Erythroblast (primary cell): ENCODE measurements at places on chromosomes 4 and X.

- DNase-seq: peak; percentile 2
Observed at GRCh38 chrX:50211510-50211909, 6.9 kb downstream of the CCNB3 start.

- no peak for DNase-seq
Observed at GRCh38 chrX:46713672-46714490, 45.0 kb downstream of the SLC9A7 start.

GRCh38 chr4:48342606-48342880 is 1.2 kb downstream of the SLAIN2 start:
- peak; percentile 55 for DNase-seq

- DNase-seq: no peak
Observed at GRCh38 chr4:67437974-67438713, 107.2 kb downstream of the CENPC start.

DNA sequence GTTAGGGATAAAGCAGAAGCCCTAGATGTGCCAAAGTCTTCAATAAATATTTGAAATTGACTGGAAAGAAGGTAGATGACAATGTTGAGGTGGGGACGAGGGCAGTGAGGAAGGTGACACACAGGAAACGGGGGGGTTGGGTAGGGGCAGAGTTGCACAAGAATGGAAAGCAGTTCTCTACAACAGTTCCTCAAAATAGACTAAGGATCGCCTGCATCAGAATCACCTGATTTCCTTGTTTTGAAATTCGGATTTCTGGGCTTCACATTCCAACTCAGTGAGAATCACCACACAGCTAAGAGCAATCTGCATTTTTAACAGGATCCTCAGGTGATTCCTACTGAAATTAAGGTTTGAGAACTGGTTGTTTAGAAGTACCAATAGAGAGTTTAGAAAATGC is 70.6 kb downstream of the ARFIP1 start:
- no peak for DNase-seq

DNA sequence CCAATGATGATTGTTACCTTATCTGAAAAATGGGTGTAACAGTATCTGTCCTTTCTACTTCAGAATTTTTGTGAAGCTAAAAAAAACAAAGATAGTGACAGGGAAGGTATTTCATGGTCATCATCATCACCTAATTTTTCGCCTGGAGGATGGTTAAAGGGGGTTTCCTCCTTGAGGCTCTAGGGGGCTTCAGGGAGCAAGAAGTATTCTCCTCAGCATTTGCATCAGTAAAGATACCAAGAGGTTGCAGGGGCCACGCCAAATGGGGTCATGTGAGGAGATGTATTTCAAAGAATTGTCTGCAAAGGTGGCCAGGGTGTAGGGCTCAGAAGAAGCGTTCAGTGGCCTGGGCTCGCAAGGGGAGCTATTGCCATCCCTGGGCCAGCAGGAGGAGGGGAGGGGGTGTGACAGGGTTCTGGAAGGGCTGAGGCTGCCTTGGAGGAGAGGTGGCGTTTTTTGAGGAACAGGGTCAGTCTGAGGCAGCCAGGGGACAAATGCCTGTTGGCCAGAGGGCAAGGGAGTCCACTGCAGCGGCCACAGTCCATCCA is 7.3 kb upstream of the NSG1 start:
- no peak for DNase-seq

DNA sequence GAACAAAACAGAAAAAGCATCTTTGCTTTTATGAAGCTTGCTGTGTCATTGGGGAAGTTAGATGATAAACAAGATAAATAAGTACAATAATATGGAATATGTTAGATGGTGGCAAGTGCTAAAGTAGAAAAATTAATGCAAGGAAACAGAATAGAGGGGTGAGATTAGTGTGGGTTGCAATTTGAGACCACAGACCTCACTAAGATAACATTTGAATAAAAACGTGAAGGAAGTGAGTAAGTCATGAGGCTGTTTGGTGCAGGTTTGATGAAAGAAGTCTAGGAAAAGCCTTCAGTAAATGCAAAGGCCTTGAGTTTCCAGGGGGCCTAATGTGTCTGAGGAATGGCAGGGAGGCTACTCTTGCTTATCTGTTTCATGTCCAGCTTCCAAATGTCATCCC is 102.5 kb downstream of the CFAP299 start:
- DNase-seq: no peak

DNA sequence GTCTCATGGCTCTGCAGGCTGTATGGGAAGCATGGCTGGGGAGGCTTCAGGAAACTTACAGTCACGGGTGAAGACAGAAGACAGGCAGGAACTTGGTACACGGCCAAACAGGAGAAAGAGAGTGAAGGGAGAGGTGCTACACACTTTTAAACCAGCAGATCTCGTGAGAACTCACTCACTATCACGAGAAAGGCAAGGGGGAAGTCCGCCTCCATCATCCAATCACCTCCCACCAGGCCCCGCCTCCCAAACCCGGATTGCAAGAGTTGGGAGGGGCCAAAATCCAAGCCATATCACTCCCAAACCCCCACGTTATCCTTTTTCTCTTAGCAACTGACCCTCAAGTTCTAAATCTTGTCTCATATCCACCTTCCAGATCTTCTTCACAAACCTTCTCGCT is 1710.5 kb upstream of the TENM3 start:
- no peak for DNase-seq

DNA sequence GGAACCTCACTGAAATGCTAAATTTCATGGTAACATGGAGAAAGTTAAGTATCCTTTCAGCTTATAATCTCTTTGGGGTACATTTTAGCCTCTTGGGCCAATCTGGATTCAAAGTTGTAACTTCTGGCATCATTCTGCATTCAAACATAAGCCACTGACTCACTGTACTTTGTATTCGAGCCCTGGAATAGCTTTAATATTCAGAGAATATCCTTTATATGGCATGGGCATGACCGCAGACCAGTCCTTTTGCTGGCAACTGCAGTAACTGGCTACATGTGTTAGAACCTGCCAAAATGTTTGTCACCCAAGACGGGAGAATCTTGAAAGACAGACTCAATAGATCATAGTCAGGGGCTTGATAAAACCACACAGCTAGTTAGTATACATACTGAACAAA is 3.3 kb downstream of the GASK1B start:
- no peak for DNase-seq

GRCh38 chr4:156036496-156036895 is 82.8 kb upstream of the CTSO start:
- no peak for DNase-seq

- no peak for DNase-seq
Observed at GRCh38 chr4:114081783-114082182, 102.3 kb upstream of the ARSJ start.

GRCh38 chr4:11587797-11588196 is 159.1 kb upstream of the HS3ST1 start:
- DNase-seq: no peak

- no peak for DNase-seq
Observed at GRCh38 chr4:10066670-10067651, 45.7 kb upstream of the SLC2A9 start.

DNA sequence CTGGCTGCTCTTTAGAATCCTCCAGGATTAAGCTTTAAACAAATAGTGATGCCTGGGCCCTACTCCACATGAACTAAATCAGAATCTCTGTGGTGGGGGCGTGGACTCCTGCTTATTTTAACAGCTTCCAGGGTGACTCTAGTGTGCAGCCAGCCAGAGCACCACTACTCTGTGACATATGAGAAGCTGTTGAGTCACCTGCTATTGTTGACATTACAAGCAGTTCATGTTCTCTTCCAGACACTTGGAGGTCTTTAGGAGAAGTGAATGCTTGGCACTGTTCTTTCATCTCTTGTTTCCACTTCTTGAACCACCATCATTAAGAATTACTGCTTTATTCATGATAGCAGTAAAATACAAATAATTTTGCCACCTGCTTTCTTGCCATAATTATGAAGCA is 426 bp upstream of the C4orf51 start:
- no peak for DNase-seq

DNA sequence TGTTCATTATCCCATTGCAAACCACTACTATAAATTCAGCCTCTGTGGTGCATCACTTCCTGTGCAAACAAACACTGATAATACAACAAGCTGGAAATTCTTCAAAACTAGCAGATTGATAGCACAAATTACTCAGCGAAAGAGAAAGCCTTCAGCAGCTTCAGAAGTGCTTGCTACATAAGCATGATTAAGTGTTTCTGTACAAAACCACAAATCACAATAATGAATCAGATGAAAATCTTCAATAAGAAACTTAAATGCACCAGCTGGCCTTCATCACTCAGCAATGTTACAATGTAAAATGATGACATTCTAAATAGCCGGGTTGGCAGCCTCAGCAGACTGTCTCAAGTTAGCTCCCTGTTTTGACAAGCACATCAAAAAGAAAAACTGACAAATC is 262.2 kb downstream of the SPOCK3 start:
- DNase-seq: no peak

GRCh38 chr4:123503698-123504363 is 107.2 kb downstream of the SPRY1 start:
- no peak for DNase-seq

- DNase-seq: no peak
Observed at GRCh38 chr4:188275686-188276085, 136.4 kb downstream of the TRIML1 start.

DNA sequence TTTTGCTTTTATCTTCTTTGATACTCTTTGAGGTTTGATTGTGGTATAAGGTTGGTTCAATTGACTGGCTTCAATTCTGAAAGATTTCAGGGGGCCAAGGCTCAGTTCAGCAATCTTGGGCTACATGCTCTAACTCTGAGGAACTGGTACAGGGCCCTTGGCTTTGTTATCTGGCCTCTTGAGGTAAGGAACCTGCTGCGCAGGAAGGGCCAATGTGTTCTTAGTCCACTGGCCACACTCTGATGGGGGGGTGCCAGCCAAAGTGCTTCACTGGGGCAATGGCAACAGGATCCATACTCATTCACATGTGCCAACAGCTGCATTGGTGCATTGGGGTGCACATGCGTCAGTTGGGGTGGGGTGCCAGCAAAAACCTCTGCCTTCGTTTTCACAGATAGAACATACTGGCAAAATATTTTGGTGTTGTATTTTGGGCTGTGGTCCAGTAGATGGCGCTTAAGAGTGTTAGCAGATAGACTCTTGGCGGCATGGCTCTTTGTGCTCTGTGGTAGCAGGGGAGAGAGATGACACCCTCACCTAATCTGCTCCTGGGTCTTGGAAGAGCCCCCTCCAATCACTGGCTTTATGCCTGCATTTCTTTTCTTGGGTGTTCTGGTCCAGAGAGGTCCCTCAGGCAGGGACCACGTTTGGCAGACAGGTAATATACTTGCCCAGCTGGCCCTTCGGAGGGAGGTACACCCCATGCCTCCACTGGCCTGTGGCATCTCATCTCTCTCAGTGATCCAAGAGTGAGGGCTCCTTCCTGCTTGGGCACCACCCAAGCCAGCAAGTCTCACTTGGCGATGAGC is 42.9 kb downstream of the NDST3 start:
- peak; percentile 30 for DNase-seq

GRCh38 chr4:174650711-174651355 is 128.5 kb upstream of the HPGD start:
- no peak for DNase-seq

DNA sequence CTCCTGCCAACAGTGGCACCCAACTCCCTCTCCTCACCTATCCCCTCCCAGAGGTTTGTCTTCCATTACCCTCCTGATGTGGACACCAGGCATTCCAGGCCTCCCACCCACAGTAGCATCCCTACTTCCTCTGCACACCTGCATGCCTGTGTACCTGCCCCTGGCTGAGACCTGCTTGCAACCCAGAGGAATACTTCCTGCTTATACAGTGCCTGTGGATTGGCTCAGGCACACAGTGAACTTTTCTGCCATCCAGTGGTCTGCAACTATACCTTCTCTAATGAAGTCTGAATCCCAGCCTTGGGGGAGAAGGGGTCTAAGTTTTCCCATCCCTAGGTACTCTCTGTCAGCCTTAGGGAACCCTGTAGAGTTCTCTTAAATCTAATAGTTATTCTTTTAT is 169.9 kb downstream of the IQCM start:
- DNase-seq: no peak

DNA sequence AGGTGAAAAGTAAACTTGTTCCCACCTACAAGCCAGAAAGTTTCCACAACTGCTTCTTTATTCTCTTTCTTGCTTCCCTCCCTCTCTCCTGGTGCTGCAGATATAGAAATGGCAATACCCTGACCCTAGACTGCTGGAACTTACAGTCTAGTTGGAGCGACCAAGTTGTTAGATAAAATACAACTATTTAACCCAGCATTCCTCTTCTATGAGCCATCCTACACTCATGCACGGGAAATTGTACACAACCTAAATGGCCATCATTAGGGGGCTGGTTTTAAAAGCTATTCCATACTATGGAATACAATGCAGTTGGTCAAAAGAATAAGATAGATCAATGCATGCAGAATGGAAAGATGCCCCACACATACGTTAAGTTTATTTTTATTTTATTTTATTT is 41.1 kb downstream of the PJA1 start:
- no peak for DNase-seq

- DNase-seq: no peak
Observed at GRCh38 chr4:38464328-38464727, 199.7 kb upstream of the KLF3 start.

DNA sequence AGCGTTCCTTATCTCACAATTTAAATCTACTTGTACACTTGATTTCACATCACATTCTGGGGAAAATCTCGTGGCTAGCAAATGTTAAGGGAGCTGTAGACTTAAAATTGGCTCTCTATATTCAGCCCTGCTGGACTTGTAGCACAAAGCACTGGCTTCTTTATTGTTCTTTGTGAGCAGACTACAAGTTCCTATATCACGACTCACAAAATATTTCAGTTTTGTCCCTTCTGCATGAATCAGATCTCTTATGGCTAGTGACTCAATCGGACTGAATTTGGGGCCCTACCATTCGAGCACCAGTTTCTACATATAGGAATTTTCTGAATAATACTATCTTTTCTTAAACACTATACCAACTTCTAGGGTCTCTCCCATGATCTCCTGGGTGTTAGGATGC is 390.1 kb downstream of the ADAM29 start:
- no peak for DNase-seq

DNA sequence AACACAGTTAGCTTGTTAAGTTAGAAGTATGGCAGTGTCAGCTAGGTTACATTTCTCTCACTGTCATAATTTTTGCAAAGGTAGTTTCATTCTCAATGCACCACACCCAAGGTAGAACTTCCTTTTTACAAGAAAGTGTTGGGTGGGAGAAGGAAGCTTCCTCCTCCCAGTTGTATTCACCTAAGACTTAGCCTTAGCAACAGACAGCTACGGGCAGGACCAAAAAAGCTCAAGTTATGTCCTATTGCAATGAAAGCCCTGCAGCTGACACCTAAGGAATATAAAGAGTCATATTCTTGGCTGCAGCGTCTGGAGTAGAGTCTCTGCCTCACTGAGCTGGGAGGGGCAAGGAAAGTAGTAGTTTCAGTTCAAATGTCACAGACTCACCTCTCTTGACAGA is 25.1 kb upstream of the PRDM8 start:
- DNase-seq: no peak

DNA sequence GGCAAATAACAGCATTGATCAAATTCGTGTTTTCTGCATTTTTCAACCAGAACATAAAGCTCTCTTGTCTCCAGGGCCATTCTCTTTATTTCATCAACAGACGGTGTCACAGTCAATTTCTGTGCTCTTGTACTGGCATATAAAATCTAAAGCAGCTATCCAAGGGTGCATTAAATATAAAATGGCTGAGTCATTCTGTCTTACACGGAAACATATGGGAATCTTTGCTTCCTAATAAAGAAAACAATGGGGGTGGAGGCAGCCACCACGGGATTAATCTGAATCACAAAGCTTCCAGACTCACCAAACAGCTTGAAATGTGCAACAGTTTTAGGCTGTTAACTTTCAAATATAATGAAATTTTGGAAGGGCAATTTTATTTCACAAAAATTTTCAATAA is 132.6 kb downstream of the IL15 start:
- no peak for DNase-seq

GRCh38 chr4:155609455-155610059 is 57.1 kb upstream of the GUCY1A1 start:
- no peak for DNase-seq
